ENCODE measurements at places on chromosomes 1 and 21.

GRCh38 chr1:237303929-237304328, 261.9 kb downstream of the RYR2 start:
- no peak for DNase-seq

DNA sequence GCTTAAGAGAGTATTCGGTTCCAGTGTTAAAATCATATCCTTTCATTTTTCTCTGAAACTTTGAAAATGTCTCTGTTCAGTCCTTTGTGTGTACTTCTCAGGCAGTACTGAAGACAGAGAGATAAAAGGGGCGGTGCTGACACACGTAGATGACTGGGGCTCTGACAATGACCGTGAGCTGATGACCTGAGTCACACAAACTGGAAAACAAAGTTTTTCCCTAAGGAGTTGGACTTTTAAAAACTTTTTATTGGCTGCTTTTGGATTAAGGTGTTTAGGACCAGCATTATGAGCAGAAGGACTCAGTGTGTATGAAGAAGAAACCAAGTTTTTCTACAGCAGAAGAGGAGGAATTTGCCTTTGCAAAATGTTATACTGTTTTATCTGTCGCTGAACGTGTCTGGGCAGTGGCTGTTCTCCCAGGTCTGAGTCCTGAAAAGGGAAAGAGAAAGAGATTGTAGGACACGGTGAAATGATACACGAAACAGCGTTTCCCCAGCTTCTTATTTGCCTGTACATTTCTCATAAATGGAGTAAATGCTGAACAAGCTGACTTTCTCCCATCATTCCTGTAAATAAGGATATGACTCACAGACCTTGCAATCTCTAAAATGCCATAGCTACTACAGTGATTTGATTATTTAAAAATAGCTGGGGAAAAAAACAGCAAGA, 51.5 kb downstream of the MAP3K7CL start:
- DNase-seq: peak; percentile 93

DNA sequence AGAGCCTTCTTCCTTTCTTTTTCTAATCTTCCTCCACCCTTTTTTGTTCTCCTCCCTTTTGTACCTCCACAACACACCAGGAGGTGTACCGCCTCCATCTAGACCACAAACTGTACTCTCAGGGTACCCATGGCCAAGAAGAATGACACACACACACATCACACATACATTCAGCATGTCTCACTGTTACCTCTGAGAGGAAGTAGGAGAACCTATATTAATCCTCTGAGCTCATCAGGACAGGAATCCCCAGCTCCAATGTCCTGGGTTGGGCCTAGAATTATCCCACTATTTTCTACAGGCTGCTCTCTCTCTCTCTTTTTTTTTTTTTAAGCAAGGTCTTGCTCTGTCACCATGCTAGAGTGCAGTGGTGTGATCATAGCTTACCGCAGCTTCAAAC, 36.7 kb downstream of the ATP2B4 start:
- peak; percentile 97 for DNase-seq

DNA sequence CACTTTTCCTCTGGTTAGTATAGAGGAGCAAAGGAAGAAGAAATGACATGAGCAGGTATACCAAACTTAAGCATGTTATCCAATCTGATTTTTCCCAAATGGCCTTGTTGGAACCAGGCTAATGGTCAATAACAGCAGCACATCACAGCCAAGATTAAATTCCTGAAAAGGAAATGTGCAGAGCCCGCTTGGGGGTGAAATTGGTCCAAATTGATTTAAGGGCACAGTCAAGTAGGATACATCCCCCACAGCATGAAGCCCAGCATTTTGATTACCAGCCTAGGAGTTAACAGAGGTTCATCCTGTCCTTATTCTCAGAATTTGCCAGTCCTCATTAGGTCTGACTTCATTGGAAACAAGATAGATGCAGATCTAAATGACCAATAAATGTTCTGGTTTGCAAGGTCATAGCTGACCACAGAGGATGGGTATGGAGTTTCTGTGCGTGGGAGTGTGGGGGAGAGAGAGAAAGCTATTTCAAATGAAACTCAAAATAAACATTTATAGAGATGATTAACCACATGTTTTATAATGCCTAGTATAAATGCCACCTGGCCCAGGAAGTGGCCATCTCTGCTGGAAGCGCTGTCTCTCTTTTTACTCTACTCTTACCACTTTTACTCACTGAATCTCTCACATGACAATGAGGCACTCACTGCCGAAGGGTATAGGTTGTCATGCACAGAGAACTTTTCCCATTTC, 38.7 kb downstream of the RGS5 start:
- DNase-seq: no peak

GRCh38 chr21:15301736-15302135, 236.9 kb upstream of the NRIP1 start:
- DNase-seq: no peak

GRCh38 chr1:248243204-248243603, 12.0 kb downstream of the OR2M4 start:
- DNase-seq: peak; percentile 68

DNA sequence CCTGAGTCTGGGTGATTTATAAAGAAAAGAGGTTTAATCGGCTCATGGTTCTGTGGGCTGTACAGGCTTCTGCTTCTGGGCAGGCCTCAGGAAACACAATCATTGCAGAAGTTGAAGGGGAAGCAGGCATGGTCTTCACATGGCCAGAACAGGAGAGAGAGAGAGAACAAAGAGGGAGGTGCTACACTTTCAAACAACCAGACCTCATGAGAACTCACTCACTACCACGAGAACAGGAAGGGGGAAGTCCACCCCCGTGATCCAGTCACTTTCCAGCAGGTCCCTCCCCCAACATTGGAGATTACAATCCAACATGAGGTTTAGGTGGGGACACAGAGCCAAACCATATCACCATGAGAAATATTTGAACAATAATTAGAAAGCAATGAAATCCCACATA, 222.9 kb downstream of the FAM72C start:
- DNase-seq: no peak

- DNase-seq: no peak
Measured at GRCh38 chr1:207067665-207068064, 14.6 kb downstream of the PFKFB2 start.

- DNase-seq: no peak
Measured at GRCh38 chr21:25897383-25897782, 162.6 kb downstream of the GABPA start.

DNA sequence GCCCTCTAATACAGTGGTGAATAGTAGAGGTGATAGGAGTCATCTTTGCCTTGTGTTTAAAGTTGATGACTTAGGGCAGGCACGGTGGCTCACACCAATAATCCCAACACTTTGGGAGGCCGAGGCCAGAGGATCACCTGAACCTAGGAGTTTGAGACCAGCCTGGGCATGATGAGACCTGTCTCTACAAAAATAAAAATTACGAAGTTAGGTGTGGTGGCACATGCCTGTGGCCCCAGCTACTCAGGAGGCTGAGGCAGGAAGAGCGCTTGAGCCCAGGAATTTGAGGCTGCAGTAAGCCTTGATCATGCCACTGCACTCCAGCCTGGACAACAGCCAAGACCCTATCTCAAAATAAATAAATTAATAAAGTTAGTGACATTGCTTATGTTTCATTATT, 26.6 kb downstream of the CAPZA1 start:
- no peak for DNase-seq

DNA sequence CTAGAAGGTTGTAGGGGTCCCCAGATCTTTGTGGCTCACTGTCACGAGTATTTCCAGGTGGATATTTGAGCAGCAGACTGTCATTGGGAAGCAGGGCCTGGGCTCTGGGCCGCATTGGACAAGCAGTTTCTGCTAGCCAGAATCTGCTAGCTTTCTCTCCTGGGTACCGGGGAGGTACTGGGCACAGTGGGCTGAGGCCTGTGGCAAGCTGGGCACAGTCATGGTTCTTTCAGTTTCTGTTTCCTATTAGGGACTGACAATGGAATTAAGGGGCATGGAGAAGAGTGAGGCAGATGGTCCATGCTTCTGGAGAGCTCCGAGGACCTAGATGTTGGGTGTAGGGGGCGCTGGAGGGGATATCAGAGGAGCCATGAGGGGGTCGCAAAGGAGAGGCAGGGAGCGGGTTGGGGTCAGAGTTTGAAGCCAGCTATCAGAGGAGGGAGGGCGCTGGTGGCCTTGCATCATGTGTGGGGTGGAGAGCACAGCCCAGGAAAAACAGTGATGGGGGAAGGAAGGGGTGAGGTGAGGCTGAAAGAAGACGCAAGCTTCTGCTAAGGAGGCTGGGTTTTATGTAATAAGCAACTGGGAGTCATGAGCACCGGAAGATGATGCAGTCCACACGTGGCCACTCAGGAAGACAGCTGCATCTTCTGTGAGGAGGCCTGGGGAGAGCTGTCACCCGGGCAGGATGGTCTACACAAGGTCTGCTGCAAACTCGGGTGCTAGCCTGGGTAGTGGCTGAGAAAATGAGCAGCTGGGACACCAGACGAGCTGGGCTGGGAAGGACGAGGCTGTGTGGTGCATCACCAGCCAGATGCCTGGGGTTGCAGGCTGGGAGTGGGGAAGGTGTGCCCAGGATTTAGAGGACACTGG, 72.7 kb downstream of the IER5 start:
- no peak for DNase-seq

DNA sequence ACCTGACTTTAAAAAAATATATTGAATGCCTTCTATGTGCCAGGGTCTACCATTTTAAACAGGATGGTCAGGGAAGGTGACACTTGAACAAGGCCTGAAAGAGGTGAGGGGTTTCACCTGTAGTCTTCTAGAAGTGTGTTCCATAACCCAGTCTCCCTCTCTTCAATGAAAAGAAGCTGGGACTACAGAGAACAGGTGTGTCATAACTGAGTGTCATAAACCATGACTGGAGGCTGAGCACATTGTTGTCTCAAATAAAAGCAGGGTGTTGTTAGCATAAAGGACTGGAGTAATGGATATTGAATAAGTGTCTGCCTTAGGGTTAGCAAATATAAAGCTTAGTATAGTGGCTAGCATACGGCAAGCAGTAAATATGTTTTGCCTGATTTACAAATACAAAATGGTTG, 65.4 kb downstream of the SYDE2 start:
- DNase-seq: no peak

Measured in RKO (cell line).